ENCODE measurements at places on chromosomes 2 and 18.

DNA sequence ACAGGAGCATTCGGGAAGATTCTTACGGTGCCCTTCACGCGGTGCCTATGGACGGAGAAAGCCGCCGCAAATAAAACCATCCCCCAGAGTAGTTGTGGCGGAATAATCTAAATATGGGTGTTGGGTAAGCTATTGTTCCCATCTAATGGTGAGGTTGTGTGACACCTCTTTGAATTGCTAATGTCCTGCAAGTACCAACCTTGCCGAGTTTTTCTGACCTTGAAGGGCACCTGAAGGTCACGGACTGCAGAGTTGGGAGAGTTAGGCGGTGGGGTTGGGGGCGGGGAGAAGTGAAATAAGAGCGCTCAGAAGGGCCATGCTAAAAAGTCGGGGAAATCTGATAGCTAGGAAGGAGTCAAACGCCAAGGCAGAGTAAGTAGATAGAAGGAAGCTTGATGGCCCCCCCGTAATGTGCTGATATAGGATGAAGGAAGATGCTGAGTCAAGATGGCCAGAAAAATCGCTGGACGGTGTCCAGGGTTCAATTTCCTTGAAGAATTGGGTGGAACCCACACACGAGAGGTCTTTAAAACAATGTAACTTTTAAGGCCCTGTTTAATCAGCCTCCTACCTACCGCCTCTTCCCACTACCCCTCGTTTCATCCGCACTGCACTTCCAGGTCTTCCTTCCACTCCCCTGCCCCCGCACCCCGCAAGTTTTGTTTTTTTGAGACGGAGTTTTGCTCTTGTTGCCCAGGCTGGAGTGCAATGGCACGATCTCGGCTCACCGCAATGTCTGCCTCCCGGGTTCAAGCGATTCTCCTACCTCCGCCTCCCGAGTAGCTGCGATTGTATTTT, 600 bp downstream of the KATNAL2 start:
- no peak for DNase-seq

DNA sequence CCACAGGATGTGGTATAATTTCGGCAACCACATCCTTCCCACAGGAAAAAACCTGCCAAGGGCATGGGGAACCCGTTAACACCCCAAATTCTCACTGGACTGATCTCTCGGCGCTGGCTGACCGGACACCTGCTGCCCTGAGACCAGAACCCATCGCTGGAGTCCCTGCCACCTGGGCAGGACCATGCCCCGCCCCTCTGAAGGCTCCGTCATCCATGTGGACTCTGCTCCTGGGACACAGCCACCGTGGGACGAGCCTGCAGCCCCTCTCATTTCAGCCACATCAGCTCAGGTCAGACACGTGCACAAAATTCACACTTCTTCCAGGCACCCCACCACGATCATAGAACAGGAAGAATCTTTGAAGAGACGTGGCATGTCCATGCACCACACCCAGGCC, 108.2 kb downstream of the ZNF516 start:
- no peak for DNase-seq

GRCh38 chr2:71685073-71685848, 231.9 kb downstream of the DYSF start:
- DNase-seq = no peak

GRCh38 chr2:54586494-54586893, 130.4 kb downstream of the SPTBN1 start:
- DNase-seq = no peak

GRCh38 chr2:232502911-232503808, 15.5 kb upstream of the ECEL1 start:
- no peak for DNase-seq

DNA sequence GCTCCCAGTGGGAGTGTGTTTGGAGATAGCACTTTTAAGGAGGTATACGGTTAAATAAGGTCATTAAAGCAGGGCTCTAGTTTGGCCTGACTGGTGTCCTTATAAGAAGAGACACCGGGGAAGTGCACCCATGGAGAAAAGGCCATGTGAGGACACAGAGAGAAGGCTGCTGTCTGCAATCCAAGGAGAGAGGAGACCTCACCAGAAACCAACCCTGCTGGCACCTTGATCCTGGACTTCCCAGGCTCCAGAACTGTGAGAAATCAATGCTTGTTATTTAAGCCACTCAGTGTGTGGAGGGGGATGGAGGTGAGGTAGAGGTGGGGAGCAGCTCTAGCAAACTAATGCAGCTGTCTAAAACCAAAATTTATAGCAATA, 62.0 kb downstream of the RPL31 start:
- no peak for DNase-seq

DNA sequence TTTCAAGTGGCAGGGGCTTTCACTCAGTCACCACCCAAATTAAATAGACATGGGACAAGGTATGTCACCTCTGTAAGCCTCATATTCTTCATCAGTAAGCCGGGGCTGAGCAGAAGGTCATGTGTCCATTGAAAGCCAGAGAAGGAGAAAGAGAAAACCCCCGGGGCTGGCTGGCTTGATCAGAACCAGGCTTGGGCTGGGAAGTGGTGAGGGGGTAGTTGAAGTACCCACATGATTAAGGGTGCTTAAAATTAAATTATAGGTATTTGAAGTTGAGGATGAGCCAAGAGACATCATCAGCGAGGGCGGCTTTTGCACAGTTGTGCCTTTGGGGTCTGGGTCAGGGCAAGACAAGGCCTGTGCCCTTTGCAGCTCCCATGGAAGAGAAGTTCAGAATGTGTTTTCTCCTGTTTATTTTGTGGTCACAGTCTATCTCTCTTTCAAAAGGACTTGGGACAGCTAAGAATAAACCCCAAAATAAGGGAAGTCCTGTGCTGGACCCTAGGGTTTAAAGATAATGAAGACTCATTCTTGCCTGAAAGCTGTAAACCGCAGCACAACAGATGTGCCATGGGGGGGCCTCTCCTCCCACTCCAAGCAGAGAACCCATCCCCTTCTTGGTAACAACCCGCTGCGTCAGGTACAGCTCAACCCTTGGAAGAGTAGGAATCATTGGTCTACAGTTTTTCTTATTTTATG, 10.7 kb downstream of the DBI start:
- no peak for DNase-seq

DNA sequence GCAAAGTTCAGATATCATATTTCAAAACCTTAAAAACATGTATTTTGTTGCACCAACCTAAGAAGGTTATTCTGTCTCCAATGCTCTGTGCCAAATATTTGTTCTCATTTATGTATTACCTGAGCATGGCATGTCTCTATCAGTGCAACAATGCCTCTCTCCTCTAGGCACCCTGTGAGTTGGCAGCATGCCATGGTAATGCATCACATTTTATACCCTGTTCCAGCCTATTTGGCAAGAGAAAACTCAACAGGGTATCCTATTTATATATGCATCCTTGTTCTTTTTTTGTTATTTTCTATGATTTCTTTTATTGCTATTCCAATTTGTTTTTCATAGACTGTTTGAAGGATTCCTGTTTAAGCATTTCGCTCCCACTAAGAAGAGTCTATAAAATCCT, 126.3 kb upstream of the NRXN1 start:
- DNase-seq = no peak

DNA sequence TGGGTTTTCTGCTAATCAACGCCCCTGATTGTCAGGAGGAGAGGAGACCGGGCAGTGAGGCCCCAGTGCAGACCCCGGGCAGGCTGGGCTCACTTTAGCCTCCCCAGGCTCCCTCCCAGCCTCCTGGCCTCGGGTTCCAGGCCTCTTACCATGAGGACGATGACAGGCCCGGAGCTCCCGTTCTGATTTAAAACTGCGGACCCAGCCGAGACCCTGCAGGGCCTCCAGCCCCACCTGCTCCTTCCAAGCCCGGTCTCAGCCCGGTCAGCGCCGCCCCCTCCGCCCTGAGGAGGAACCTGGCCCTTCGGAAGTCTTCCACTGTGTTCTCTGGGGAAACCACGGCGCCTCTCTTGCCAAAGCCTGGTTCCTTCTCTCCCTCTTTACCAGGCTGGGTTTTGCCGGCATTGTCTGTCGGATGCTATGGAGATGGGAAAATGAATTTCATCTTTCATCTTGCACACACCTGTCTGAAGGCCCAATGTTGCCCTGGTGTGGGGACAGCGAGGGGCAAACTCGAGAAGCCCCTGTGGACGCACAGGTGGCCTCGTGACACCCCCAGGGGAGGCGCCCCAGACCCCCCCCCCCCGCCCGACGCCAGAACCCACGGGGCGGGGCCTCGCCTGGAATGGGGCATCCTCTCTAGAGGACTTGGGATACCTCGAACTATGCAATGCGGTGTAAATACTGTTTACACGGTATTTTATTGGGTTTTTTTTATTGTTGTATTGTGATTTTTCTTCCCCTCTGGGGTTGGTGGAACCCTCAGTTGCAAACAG, 37.7 kb upstream of the CTDP1 start:
- no peak for DNase-seq

DNA sequence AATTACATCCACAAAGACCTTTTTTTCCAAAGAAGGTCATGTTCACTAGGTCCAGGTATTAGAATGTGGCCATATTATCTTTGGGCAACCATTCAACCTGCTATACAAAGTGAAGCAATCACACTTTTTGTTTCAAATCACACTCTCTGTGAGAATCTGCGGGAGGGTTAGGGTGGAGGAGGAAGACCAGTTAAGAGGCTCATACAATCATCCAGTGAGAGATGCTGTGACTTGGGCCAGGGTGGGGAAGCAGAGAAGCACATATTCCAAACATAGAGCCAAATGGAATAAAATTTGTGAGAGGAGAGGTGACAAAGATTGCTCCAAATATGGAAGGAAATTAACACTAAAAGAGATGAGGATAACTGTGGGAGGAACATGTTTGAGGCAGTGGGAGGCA, 351.6 kb downstream of the CYRIA start:
- no peak for DNase-seq

DNA sequence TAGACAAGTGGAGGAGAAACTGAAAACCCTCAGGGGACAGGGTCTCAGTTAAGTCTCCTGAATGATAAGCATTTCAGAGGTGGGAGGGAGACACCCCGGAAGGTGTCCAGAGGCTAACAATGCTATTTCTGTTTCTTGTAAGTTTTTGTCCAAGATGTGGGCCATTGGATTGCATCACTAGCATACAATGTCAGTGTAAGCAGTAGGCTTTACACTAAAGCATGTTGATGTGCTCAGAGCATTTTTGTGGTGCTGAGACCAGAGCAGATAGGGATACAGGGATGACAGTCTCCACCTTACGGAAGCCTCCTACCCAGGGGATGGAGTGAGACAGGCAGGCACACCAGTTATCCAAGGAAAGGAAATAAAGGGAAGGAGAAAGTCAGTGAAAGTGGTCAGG, 2.2 kb upstream of the IL1R1 start:
- DNase-seq = no peak

Measured in T-helper 1 cell (primary cell).